Upper lobe of right lung (tissue), 1 donor: ENCODE measurements at places on chromosomes 7 and 10. TPM values are rescaled to one million over a fixed set of nuclear protein-coding genes. Genes with fewer than 3 reads are reported as not detected.

DNA sequence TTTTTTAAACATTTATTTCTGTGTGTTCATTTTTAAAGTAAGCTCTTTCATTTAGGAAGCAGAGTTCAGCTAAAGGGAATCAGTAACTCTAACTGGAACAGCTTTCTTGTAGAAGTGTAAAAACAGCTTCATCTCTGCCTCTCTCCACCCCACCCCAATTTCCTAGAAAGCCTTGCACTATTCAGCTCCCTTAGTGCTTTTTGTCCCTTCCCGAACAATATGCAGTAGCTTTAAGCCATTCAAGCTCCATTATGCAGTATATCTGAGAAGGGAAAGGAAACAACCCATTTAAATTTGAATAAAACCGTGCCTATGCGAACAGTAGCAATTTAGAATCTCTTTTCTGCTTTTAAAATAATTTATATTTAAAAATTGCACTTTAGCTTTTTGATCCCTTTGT is 134.5 kb downstream of the TRIL start:
- no peak for DNase-seq

The LLCFC1 gene
- total RNA-seq, result not detected

The CD36 gene
- 115 TPM for total RNA-seq

The MPP7 gene
- total RNA-seq, result 36.8 TPM

DNA sequence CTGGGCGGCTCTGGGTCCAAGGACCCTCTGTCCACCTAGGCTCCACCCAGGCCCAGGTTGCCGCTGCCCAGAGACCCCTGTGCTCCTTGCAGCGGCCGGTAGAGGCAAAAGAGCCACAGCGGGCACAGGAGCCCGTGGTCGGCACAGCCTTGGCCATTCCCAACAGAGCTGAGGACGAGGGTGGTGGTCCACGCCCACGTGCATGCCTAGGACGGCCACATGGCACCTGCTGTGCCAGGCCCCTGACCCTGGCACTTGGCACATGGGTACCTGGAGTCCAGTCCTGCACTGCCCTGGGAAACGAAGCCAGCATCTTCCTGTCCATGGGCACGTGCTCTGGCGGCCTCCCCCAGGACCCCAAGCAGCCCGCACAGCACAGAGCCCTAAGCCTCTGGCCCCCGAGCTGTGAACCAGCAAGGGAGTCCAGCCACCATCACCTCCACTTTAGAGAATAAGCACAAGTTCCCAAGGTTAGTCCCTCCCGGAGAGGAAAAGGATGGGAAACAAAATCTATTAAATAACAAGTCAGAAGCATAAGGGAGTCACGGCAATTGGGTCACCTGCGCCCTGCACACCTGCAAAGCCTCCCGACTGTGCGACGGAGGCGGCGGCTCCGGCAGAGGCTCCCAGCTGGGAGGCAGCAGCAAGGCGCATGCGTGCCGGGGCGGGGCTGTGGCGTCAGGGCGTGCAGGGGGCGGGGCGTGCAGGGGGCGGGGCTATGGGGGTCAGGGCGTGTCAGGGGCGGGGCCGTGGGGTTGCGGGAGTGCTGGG is 59.1 kb downstream of the STK32C start:
- DNase-seq, result peak; percentile 80

The SPDYE16 gene
- 0.90 TPM for total RNA-seq

The CH25H gene
- 7.8 TPM for total RNA-seq

The SCD gene
- total RNA-seq, result 276 TPM

The ABCB1 gene
- total RNA-seq, result 7.5 TPM

DNA sequence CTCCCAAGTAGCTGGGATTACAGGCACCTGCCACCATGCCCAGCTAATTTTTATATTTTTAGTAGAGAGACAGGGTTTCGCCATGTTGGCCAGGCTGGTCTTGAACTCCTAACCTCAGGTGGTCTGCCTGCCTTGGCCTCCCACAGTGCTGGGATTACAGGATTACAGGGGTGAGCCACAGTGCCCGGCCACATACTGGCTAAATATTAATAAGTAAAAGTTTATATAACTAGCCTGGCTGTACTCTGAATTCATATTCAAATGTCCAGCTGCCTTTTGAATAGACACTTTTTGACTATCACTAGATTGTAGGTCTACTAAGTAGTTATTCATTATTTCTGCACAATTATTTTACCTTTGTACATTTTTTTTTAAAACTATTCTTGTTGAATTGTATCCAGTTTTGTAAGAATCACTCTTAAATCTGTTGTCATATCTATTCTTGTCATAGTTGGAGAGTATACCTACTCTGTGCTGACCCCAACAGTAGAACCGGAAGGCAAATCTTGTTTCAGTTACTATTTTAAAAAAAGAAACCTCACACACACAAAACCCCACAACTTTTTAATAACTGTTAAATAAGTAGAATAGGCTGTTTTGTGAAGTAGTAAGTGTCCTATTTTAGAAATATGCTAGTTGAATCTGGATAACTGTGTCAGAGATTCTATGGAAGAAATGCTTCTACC is 29.6 kb downstream of the MINPP1 start:
- no peak for DNase-seq

The EPDR1 gene
- 70.3 TPM for total RNA-seq

DNA sequence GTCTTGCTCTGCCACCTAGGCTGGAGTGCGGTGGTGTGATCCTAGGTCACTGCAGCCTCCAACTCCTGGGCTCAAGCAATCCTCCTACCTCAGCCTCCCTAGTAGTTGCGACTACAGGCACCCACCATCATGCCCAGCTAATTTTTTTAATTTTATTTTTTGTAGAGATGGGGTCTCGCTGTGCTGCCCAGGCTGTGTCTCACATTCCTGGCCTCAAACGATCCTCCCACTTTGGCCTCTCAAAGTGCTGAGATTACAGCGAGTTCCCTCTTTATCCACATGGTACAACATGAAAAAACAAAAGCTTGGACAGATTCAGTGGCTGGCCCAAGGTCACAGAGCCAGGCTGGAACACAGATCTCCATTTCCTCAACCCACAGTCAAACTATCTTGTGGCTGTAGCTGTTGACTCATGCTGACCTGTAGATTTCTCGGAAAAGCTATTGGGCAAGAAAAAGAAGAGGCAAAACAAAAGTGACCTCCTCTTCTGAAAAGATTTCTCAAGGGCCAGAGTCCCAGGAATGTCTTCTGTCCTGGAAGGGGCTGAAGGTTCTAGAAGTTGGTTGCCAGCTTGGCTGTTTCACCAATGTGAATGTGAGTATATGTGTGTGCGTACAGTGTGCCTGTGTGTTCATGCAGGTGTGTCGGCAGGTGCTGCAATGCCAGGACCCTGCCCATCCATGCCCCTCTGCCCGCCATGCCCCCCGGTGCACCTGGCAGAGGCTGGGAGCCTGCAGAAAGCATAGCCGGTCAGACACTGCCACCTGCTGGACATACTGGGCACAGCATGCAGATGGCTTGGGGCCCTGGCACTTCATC is 28.4 kb downstream of the TMEM130 start:
- peak; percentile 82 for DNase-seq

GRCh38 chr7:69162326-69162725 is 435.9 kb upstream of the AUTS2 start:
- DNase-seq, result no peak

DNA sequence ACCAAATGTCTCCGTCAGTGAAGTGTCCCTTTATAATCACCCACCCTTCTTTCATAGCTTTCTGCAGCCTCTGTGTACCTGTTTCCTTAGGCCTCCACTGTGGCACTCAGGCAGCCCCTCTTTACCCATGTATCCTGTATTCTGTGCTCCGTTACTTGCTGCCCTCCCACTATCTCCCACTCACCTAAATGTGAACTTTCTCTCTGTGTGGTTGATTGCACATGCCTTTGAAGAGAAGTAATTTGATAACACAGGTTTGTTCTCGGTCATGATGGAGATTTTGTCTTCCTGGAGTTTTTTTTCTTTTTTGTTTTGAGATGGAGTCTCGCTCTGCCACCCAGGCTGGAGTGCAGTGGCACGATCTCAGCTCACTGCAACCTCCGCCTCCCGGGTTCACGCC is 61.5 kb downstream of the REEP3 start:
- DNase-seq, result no peak

DNA sequence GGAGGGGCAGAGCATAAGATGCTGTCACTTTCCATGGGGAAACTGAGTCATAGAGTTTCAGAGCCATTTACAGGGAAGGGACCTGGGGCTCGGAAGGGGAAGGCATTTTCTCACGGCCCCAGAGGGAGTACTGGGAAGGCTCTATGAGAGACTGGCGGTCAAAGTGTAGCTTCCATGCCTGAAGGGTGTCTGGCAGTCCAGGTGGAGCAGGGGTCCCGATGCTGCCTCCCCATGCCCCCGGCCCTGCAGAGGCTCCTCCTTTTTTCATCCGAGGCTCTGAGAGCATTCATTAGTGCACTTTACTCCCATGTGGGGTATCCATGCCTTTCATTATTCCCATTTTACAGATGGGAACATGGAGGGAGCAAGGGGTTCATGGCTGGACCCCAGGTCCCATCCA is 27.9 kb upstream of the PCBD1 start:
- no peak for DNase-seq

GRCh38 chr7:127900732-127901685 is 130.2 kb downstream of the LRRC4 start:
- no peak for DNase-seq

- DNase-seq, result no peak
These were observed 3.6 kb downstream of the EPDR1 start for GRCh38 chr7:37923996-37924395.

The PI4K2A gene
- total RNA-seq, result 28.3 TPM

The CDHR3 gene
- total RNA-seq, result 1.4 TPM
